WERI-Rb-1 (cell line): ENCODE measurements at places on chromosomes 7 and 10.

DNA sequence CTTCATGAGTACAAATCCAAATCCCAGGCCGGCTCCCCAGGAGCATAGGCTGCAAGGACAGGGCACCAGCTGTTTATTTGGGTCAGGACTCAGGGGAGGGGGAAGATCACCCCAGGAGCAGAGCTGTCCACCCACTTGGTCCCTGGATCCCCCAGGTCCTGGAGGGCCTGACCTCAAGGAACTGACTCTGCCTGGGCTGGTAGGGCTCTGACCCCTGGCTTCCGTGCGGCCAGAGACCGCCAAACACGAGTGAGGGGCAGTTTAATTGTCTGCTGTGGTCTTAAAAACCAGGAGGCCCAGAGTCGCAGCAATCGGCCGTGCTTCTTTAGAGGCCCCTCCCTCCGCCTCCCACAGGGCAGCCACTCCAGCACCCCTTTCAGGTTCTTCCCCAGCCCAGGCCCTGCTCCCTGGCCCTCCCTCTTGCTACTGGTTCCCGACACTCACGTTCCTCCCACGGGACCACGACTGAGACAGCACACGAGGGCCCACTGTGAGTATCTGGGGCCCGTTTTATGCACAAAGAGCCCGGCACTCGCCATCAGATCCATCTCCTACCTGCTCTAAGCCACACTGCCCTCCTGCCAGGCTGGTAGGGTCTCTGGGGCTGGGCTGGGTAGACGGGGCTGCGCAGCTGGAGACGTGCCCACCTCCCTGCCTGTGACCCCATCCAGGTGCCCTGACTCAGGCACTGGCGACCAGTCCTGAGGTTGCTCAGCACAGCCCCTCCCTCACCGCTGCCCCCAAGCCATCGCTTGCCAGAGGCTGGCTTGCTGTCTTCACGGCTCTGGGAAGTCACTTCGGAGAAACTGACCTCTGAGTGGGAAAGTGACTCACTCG, 30.0 kb upstream of the CFAP46 start:
- DNase-seq = no peak

GRCh38 chr10:19479854-19480253, 336.4 kb upstream of the PLXDC2 start:
- no peak for DNase-seq

DNA sequence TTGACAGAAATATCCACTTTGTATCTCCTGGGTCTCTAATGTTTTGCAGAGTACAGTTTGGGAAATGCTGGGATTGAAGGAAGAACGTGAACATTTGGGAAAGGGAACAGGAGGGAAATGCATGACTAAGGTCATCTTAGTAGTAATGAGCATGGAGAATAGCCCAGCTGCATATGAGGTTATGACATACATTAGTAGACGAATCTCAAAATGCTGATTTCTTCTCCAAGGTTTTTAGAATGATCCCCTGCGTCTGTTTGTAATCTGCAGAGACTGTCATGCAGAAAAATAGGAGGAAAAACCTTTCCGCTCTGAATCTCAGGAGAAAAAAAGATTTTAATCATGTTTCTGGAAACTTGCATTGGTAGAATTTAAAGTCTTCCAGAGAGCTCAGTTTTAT, 133.6 kb downstream of the PPP1R9A start:
- DNase-seq = no peak

DNA sequence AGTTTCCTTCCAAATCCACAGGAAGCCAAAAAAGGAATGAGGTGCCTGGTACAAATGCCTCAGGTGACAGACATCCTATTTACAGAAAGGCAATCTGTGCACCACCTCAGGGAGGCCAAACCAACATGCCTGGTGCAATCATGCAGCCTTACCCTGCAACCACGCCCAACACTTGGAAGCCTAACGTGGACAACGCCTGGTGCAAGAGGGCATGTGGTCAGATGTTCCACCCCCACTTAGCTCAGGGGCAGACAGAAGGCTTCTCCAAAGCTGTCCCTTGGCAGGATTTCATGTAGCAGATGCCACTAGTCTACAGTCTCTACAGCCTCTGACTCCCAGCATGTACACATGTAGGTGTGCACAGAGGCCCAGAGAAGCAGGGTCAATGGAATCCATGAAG, 89.5 kb downstream of the KCNMA1 start:
- no peak for DNase-seq

- no peak for DNase-seq
Measured at GRCh38 chr7:128029405-128029995, 1.7 kb downstream of the LRRC4 start.

DNA sequence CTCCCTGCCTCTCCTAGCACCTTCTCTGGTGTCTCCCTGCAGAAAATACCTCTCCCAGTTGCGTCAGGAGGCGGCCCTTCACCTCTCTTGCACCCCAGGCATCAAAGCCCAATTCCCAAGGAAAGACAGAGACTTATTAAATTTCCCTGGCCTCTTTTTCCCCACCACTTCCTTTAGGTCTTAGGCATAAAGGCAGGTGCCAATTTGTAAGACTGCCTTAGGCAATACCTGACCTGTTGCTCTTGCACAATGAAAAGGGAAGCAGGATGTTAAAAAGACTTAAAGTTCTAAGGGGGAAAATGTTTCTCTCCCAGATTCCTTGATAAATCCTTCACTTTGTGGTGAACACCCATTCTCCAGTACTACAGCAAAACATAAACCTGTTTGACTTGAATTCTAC, 186.7 kb downstream of the SLC25A13 start:
- no peak for DNase-seq

- DNase-seq = no peak
Measured at GRCh38 chr10:15625261-15625660, 94.5 kb downstream of the ITGA8 start.

- no peak for DNase-seq
Measured at GRCh38 chr7:30136743-30137485, 2.1 kb downstream of the MTURN start.

DNA sequence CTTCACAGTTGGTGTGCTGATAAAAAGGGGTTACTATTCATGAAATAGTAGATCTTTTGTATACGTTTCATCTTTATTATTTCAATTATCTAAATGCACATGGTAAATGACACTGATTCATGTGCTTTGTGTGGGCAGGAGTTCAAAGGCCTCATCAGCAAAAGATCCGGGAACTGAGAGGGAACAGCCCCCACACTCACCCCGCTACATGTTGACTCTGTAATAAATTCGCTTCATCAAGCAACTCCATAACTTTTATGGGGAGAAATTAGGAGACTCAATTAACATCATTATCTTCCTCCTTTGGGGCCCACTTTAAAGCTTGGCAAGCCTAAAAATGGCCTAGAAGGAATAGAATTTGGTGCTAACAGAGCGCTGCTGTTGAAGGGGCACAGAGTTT, 250.7 kb upstream of the BMPER start:
- no peak for DNase-seq

DNA sequence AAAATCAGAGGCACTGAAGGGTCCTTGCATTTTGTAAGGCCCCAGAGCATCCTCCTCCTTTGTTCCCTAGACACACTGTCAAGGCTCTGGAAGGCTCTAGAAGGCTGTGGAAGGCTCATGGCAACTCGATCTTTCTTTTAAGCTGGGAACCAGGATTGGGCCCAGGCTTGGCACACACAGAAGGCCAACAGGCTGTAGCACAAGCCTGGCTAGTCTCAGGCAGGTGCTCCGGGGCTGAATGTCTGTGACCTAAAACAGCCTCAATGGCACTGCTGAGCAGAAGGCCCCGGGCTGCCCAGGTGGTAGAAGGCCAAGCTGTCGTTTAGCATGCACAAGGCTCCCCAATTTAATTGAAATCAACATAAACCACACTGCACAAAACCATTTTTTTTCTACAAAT, 55.7 kb downstream of the PRKAG2 start:
- no peak for DNase-seq

GRCh38 chr7:143384148-143384547, 3.0 kb downstream of the ZYX start:
- DNase-seq = no peak

- DNase-seq = no peak
Measured at GRCh38 chr7:18036783-18037182, 9.1 kb upstream of the PRPS1L1 start.

DNA sequence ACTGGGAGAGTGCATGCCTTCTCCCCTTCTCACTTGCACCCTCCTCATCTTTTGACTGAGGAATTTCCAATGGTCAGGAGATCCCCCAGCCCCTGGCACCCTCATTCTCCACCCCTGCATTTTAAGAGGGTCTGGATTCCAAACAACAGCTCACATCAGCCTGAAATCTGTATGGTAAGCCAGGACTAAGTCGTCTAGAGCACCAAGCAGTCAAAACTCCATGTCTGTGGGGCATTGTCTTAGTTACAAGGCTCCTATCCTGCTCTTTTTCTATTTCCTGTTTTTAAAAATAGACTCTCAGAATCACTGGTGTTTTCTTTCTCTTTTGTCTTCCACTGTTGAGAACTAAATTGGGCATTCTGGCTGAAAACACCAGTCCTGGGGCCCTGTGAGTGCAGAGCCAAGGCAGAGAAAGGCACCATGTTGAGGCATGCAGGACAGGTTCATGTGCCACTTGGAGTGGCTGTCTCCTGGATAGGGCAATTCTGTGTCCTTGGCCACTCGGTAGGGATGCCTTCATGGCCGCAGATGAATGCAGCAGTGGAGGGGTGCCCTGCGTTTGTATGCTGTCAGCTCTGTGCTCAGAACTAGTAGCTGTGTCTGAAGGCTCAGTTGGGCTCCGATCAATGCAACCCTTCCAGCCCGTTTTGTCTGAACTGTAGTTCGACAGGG, 216.6 kb upstream of the YAE1 start:
- no peak for DNase-seq

- DNase-seq = no peak
Measured at GRCh38 chr7:12985752-12986151, 298.3 kb downstream of the ARL4A start.

GRCh38 chr7:28685644-28686417, 272.3 kb downstream of the TRIL start:
- DNase-seq = no peak

- no peak for DNase-seq
Measured at GRCh38 chr10:114508376-114508775, 104.1 kb upstream of the AFAP1L2 start.
